ENCODE measurements at places on chromosomes 11 and 22.

DNA sequence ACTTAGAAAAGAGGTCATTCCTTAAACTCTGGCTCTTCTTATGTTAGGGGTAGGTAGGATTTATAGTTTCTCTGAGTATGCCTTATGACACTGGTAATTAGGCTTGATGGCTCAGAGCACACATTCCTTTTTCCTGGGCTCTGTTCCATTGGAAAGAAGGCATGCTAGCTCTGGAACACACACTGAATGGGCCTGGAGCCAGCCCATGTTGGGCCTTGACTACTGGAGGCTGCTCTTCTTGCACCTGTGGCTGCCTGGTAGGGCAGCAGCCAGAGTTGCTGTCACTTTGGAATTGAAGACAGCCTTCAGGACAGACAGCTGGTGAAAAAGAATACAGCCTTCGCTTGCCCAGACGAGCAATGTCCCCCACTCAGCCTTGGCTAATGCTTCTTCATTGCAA lies 18.2 kb downstream of the MCAM start:
- DNase-seq: no peak

DNA sequence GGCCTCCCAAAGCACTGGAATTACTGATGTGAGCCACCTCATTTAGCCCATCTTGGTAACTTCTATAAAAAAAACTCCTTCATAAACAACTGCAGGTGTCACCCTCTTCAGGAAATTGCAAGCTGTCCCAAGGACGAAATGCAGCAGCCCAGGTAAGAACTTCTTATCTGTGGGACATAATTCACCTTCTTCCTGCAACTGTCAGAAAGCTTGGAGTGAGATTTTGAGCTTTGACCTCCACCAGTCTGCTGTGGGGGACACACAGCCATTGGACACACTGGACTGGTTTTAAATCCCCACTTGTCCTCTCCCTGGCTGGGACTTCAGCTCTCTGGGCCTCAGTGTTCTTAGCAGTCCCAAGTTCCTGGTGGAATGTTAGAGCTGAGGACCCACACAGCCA lies 368.5 kb downstream of the MN1 start:
- no peak for DNase-seq

DNA sequence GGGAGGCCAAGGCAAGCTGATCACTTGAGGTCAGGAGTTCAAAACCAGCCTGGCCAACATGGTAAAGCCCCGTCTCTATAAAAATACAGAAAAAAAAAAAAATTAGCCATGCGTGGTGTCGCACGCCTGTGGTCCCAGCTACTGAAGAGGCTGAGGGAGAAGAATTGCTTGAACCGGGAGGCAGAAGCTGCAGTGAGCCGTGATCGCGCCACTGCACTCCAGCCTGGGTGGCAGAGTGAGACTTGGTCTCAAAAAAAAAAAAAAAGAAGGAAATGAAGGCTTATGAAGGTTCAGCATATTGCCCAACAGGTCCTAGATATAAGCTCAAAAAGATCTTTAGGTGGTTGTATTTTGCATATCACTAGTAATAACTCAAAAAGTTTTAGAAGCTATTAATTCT lies 10.2 kb downstream of the ATL3 start:
- no peak for DNase-seq

GRCh38 chr22:41471568-41471967 lies 2.7 kb downstream of the ACO2 start:
- no peak for DNase-seq

GRCh38 chr11:94746721-94747120 lies 21.4 kb upstream of the AMOTL1 start:
- no peak for DNase-seq

- no peak for DNase-seq
Measured at GRCh38 chr11:129973809-129974208, 28.8 kb downstream of the PRDM10 start.

GRCh38 chr11:85795712-85796487 lies 15.0 kb downstream of the SYTL2 start:
- no peak for DNase-seq

DNA sequence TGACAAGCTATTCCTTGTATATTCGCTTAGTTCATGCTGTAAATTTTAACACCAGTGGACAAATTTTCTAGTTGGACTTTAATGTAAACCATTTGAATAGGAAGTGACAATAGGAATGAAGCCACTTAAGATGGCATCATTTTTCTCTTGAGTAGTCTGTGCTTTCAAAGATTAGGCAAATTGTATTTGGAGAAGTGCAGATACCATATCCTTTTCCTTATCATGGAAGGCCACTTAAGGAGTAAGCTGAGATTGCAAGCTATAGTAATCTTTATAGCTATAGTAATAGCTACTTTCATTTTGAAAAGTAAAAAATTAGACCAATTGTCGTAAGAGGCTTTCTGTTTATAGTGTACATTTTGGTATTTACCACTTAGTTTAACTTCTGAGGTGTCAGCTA lies 12.8 kb downstream of the CAPRIN1 start:
- no peak for DNase-seq
